Kidney epithelial cell (primary cell): ENCODE measurements at places on chromosomes 2 and 18. TPM values are rescaled to one million over a fixed set of nuclear protein-coding genes. Genes with fewer than 3 reads are reported as not detected.

DNA sequence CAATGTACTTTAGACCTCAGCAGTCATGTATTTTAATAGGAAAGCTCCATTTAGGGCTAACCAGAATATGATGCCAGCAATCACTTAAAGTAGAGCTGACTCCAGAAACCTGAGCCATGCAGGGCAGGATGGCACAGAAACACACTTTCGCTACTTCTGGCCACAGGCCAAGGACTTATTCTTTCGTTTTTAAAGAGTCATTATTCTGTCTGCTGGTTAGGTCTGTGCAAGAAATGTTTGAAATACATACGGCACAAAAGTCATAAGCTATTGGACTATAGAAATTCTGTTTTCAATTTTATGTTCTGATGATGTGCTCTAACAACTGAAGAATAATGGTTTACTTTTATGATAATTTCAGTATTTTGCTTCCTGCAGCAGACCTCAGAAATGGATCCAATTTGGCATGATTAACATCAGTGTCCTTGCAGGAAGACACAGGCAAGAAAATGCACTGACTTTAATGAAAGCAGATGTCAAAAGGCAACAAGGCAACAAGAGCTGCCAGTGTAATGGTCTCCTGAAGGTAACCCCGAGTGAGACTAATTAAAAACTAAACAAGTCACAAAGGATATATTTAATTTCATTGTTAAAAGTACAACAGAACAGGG, 114.4 kb upstream of the CHRNA1 start:
- no peak for DNase-seq

PXDN gene
- total RNA-seq, result 287 and 314 TPM in 2 replicates

- DNase-seq, result no peak
Measured at GRCh38 chr2:67945940-67946339, 116.9 kb downstream of the C1D start.

DNA sequence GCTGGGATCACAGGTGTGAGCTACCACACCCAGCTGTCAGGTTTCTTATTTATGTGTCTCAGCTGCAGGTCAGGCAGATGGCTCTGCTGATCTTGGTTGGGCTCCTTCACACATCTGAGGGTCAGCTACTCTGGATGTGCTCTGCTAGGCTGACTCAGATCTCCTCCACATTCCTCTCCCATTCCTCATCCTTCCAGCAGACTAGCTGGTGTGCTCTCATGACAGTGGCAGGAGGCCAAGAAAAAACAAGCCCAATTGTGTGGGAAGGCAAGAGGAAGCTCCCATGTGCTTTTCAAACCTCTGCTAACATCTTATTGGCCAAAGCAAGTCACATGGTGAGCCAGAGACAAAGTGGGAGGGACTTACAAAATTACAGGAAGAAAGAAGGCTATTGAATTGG, 11.7 kb upstream of the MSH6 start:
- peak; percentile 97 for DNase-seq

- DNase-seq, result no peak
Measured at GRCh38 chr2:168678153-168678853, 124.1 kb upstream of the NOSTRIN start.

MC4R gene
- total RNA-seq, result 0.55 TPM in 1 of 2 replicates, not detected in the other

- no peak for DNase-seq
Measured at GRCh38 chr2:65020943-65021528, 31.8 kb downstream of the SLC1A4 start.

DNA sequence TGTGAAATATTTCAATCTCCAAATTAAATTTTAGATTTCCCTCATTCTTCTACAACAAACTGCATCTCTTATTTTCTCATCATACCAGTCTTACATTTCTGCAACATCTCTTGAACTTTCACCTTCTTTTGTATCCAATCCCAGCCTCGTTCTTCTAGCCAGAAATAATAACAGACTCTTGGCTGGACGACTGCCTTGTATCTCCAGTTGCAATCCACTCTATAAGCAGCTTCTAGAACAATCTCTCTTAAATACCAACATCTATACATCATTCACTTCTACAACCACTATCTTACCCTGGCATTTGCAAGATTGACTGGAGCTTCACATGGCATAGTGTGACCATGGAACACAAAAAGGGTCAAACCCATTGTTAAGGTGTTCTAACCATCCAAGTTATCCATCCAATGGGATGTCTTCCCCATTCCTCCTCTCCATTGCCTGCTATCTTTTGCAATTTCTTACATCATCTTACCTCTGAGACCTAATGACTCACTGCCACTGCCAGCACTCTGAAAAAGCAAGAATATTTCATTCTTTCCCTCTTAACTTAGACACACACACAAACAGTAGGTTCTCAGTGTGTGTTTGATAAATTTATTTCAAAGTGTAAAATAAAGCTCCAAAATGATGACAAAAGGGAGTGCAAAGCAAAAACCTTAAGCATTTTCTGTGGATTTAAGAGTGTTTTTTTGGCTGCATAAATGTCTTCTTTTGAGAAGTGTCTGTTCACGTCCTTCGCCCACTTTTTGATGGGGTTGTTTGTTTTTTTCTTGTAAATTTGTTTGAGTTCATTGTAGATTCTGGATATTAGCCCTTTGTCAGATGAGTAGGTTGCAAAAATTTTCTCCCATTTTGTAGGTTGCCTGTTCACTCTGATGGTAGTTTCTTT, 145.6 kb downstream of the METTL4 start:
- DNase-seq, result no peak

GCG gene
- not detected in 2 replicates for total RNA-seq

DNA sequence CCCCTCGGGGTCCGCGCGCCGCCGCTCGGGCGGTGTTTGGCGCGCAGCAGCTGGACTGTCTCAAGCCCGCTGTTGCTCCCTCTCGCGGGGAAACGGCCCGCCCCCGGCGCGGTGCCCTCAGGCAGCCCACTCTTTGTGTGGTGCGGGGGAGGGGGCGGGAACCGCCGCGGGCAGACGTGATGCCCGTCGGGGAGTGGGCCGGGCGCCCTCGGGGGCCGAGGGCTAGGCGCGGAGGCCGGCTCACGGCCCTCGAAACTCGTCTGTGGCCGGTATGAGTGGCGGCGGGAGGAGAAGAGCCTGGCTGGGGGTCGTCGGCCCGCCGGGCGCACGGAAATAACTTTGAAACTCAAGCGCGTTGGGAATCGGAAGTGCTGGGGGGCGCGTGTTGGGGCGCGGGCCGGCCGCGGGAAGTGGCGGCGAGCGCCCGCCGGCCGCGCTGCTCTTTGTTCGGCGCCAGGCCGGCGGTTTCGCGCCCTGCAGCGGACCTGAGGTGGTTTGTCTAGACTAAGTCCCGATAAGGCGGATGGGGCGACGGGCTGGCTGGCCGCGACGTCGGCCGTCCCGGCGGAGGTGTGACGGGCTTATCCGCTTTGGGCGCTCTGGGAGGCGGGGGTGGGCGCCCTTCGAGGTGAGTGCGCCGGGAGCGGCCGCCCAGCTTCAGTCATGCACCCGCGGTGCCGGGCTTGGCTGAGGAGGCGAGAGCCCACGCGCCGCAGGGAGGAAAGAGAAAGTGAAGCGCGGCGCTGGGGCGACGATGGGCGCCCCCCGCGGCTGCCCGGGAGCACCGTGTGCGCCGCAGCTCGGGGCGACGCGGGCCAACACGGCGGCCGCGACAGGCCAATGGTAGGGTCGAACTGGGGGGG, 679 bp downstream of the PTMA start:
- no peak for DNase-seq

MPP4 gene
- 0.21 TPM in 1 of 2 replicates, not detected in the other for total RNA-seq

DNA sequence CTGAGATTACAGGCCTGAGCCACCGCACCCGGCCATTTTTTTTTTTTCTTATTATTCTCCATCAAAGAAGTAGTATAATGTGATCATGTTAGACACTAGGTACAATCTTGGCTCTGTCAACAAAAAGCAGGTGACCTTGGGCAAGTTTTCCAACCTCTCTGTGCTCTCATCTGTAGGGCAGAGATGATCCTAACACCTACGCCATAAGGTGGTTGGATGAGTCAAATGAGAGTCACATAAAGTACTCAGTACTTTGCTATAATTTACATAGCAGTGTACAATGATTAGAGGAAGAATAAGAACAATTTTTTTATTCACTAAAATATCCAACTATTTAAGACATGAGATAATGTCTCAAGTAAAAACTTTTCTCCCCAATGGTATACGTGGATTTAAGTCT, 128.6 kb downstream of the TGIF1 start:
- no peak for DNase-seq
